ENCODE measurements at places on chromosomes 13 and 19.
A peak's percentile ranks its signal among the peaks of the same experiment; 100 is the strongest.

DNA sequence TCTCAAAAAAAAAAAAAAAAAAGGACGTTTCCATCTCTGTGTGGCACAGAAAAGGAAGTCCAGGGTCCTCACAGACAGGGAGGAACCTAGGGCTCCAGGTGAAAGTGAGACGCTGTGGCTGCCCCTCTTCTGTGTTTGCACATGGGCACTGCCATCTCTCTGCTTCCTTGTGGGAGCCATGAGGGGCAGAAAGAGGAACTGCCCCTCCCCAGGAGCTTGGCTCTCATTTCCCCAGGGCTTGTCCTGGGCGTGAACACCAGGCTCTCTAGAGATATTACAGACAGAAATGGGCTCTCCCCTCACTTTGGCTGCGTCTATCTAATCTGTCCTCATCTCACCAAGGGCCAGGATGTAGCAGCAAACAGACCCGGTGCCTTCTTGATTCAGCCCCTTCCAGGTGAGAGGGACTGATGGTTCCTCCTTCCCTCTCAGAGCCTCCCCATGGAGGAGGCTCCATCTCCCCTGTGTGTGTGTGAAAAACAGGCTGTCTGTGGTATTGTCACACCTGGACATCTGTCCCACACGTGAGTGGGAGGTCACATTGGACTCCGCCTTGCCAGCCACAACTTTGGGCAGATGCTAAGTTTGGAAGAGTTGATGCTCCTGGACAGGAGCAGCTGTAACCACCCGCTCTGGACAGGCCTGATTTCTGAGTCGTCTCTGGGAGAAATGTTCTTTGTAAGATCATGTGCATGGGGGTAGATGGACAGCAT lies 840 bp upstream of the LILRA4 start:
- no peak for DNase-seq

DNA sequence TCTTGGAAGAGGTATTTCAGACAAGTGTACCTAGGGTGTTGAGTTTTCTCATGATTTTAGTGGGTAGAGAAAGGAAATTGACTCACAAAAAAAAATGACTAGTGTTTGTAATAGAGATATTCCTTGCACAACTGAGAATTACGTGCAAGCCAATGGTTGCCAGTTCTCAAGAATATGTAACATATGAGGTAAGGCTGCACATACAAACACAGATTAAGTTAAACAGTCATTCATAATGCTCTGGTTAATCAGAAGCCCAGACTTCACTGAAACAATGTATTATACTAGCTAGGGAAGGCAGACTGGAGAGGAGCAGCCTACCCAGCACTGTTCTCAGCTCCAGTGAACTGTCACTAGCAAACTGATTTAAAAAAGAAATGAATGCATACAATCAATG lies 418.3 kb downstream of the DIAPH3 start:
- no peak for DNase-seq

DNA sequence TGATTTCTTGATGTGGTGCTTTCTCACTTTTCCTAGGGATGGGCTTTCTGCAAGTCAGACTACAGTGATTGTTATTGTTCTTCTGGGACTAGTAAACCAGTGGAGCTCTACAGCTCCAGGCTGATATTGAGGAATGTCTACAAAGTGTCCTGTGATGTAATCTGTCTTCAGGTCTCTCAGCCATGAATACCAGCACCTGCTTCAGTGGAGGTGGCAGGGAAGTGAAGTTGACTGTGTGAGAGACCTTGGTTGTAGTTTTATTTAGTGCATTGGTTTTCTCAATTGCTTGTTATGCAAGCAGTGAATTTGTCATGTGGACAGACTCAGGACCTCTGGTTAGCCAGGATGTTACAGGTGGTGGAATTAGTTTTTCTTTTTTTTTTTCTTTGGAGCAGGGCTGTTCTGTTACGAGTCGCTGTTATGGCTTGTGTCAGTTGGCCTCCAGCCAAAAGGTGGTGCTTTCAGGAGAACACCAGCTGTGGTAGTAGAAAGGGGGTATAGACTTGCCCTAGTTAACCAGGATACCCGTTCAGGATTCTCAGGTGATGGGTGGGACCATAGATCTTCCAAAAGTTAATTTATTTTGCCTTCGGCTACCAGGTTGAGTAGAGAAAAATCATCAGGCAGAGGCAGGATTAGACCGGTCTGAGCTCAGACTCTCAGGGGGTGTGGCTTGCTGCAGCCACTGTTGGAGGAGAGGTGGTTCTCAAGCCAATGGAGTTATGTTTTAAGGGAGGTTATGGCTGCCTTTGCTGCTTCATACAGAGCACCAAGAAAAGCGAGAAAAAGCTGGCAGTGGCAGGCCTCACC lies 11.9 kb upstream of the ZNF675 start:
- DNase-seq = no peak

GRCh38 chr19:4516939-4517300 lies 1.4 kb downstream of the PLIN4 start:
- no peak for DNase-seq

GRCh38 chr13:101309014-101309619 lies 107.2 kb downstream of the NALCN start:
- DNase-seq = no peak

DNA sequence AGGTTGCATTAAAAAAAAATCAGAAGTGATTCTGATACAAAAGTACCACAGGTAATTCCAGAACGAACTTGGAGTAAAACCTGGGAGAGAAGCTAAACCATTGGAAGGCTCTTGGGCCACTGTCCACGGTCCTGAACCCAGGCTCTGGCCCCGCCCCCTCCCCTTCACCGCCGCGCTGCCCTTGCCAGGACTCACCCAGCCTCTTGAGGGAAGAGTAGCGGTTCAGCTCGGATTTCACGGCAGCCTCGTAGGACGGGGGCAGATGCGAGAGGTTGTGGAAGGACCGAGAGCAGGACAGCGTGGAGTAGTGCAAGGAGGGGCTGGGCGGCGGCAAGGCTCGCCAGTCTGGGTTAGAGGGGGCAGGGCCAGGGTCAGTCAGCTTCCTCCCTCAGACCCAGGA lies 5.7 kb downstream of the SHISA7 start:
- DNase-seq = no peak

DNA sequence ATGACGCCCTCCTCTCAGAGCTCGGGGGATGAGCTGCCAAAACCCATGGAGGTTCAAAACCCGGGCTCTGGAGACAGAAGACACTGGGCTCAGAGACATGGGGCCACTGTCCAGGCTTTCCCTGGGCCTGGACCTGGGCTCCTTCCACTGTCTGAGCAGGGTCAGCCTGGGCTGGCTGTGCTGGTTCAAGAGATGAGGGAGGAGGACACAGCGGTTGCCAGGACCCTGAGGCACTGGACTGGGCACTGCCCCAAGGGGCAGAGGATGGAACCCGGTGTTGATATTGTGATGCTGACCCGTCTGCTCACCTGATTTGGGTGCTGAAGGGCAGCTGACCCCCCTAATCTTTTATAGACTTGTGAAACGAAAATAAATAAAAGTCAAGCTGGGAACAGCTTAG lies 14.1 kb upstream of the SIGLEC11 start:
- no peak for DNase-seq

- DNase-seq = no peak
Observed at GRCh38 chr19:50821248-50821612, 2.4 kb downstream of the KLK1 start.

- DNase-seq = no peak
Observed at GRCh38 chr19:1747285-1748114, 5.8 kb upstream of the ONECUT3 start.

DNA sequence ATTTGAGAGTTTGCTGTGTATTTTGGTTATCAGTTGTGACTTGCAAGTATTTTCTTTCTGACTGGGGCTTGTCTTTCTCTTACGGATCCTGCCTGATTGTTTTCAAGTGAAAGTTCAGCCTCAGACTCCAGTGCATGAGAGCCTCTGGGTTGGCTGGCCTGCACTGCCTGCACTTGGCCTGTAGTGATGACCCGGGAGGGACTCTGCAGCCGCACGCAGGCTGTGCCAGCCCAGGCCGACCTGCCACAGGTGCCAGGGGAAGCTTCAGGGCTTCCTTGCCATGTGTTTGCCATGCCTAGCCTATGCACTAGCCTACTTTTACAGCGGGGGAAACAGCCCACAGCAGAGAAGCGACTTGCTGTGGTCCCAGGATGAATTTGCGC lies 77.0 kb downstream of the KDM4B start:
- no peak for DNase-seq

DNA sequence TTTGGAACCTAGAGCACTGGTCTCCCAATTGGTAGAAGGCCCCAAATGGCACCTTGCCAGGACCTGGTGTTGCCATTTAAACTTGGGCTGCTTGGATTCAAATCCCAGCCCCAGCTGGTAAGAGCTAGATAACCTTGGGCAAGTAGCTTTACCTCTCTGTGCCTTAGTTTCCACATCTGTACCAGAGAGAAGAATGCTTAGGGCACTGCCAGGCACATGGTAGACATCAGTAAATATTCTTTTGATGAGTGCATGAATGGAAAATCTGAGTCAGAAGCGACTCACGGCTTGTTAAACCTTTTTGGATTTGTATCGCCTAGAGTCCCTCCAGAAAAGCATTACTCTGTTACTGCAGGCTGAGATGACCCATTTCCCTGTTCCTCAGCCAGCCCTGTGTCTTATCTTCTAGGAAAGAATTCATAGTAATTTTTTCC lies 90.9 kb downstream of the SIPA1L3 start:
- DNase-seq = no peak

- DNase-seq = no peak
Observed at GRCh38 chr13:92390217-92390616, 836.4 kb upstream of the GPC6 start.

DNA sequence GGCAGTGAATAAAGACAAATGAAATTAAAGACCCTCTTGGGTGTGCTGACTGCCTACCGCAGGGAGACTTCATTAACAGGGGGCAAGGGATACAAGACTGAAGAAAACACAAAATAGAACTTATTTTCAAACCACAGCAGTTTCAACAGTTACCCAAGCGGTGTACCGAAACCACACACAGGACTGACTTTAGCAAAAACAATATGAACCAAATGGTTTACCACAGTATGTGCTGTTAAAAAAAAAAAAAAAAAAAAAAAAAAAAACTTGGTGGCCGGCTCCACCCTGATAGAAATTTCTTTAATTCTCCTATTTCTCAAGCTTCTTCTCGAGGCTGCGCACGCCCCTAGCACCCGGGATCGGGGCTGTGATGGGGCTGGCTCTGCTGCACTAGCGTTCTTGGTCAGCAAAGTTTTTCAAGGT lies 42.6 kb downstream of the KLF2 start:
- DNase-seq = peak; percentile 60

DNA sequence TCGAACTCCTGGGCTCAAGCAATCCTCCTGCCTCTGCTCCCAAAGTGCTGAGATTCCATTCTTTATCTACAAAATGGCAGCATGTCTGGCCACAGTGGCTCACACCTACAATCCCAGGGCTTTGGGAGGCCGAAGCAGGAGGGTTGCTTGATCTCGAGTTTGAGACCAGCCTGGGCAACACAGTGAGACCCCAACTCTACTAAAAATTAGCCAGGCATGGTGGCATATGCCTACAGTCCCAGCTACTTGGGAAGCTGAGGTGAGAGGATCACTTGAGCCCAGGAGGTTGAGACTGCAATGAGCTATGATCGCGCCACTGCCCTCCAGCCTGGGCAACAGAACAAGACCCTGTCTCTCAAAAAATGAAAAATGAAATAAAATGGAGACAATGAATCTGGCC lies 6.1 kb downstream of the NAPA start:
- DNase-seq = no peak

DNA sequence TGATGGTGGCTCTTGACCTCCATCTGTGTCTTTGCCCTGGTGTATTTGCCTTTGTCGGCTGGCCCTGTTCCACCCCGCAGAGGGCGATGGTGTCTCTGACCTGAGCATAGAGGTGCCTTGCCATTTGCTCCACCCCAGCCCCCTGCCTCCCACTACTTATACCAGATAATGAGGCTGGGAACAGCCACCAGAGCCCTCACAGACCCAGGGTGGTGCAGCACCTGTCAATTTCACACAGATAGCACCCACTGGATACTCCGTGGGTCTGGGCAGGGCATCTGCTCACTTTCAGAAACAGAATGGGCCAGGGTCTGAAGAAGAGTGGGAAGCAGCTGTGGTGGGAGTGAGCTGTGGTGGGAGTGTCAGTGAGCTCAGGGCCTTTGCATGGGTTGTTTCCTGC lies 4.1 kb downstream of the ZNF536 start:
- no peak for DNase-seq

DNA sequence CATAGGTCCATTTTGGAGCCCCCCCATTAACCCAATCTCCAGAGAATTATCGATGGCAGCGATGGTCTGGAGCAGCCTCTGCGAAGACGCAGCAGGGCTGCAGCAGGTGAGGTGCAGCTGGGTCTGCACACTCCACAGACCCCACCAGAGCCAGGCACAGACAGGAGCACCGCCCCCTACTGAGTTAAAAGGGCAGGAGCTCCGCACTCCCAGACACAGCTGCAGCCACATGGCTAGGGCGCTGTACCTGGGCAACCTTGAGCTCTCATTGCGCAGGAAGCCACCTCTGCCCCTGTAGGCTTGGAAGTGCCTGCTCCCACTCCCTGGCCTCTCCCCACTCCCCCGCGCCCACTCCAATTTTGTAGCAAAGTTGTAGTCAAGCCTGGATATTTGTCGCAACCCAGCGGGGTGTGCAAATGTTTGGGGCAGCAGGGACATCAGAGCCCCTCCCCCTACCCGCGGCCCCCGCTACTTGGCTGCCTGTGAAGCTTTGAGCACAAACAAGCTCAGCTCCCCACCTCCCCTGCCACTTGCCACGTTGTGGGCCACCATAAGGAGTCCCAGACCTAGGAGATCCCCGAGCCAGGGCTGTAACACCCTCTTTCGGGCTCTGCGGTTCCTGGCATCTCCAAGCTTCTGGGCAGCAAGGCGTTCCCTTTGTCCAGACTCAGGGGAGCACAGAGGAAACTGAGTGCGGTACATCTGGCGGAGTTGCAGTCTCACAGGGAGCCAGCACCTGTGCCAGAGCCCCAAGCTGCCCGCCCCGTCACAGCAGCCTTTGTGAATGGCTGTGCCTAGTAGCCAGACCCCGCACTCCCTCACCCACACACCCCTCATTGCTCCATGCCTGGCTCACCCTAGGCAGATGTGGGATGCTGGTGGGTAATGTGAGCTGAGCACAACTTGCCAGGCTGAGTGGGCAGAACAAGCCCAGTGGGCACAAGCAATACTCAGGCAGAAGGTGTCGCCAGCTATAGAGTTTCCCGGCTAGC lies 949.7 kb upstream of the SLITRK1 start:
- DNase-seq = no peak

GRCh38 chr19:30696514-30696913 lies 324.3 kb downstream of the ZNF536 start:
- no peak for DNase-seq

DNA sequence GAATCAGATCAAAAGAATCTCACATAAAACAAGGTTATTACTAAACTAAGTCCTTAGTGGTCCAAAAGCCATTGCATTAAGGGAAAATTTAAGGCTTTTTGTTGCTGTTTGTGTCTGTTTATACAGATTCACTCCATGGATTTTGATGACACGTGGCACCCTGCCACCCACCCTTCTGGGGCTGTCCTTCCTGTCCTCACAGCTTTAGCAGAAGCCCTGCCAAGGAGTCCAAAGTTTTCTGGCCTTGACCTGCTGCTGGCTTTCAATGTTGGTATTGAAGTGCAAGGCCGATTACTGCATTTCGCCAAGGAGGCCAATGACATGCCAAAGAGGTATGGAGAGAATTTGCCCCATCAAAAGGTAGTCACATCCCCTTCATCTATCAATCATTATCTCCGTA lies 6.9 kb downstream of the ACOD1 start:
- no peak for DNase-seq

- DNase-seq = no peak
Observed at GRCh38 chr13:27788271-27788670, 4.0 kb upstream of the GSX1 start.

- DNase-seq = no peak
Observed at GRCh38 chr19:30448386-30449077, 76.3 kb downstream of the ZNF536 start.

GRCh38 chr13:32904266-32904665 lies 112.0 kb upstream of the KL start:
- no peak for DNase-seq

All from effector CD4-positive, alpha-beta T cell (primary cell).